ENCODE measurements at places on chromosomes 6 and 20.

GRCh38 chr20:57787990-57788781 lies 78.4 kb upstream of the PMEPA1 start:
- no peak for DNase-seq

GRCh38 chr6:27757307-27757706 lies 154.9 kb downstream of the OR2B2 start:
- DNase-seq: no peak

GRCh38 chr20:3532089-3532615 lies 61.3 kb downstream of the ATRN start:
- DNase-seq: no peak

GRCh38 chr6:161613711-161614110 lies 339.9 kb upstream of the AGPAT4 start:
- no peak for DNase-seq

GRCh38 chr20:2921506-2921905 lies 48.2 kb downstream of the PTPRA start:
- DNase-seq: no peak

DNA sequence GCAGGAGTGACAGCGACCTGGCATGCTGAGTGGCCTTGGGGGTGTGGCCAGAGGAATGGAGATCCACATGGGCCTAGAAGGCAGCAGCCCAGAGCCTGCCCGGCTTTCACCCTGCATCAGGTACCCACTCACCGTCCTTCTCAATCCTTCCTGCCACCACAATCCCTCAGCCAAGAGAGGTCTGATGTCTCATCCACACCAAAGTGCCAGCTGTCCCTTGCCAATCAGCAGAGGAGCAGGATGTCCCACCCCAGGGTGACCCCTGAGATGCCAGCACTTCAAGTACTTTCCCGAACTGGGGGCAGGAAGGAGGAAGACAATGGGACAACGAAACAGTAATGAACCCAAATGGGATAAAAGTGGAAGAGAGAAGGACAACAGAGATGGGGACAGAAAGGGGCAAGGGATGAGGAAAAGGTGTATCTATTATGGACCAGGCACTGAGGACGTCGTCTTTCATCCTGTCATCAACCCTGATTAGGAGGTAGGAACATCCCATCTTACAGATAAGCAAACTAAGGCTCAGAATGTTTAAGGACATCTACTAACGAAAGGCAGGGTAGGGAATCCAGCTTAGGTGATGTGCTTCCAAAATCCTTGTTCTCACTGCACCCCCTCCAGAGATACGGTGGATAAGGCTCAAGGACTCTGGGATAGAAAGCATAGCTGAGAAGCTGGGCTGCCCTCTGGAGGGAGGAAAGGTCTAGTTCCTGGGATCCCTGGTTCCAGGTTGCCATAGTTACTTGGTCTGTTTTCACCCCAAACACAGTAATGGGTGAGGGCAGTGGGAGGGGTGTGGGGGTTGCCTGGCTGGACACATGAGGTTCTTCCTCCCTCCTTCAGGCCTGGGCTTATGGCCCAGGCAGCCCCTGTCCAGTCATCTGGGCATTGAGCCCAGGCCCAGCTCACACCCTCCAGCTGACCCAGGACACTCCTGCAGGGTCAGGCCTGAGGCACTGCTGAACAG lies 4.5 kb upstream of the TNXB start:
- DNase-seq: peak; percentile 90

DNA sequence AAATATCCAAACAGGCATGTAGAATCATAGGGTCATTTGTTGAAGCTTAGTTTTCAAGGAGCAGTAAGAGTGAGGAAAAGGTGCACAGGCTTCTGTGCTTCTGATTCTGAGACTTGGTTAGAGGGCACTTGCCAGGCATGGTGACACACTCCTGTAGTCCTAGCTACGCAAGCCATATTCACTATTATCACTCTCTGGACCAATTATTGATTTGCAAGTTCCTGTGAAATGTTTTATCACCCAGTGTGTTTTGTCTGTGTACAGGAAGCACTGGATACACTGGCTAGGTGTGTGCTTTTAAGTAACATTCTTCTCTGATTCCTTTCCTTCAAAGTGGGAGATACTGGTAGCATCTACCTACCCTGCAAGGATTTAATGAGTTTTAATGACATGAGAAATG lies 76.3 kb downstream of the JARID2 start:
- no peak for DNase-seq

DNA sequence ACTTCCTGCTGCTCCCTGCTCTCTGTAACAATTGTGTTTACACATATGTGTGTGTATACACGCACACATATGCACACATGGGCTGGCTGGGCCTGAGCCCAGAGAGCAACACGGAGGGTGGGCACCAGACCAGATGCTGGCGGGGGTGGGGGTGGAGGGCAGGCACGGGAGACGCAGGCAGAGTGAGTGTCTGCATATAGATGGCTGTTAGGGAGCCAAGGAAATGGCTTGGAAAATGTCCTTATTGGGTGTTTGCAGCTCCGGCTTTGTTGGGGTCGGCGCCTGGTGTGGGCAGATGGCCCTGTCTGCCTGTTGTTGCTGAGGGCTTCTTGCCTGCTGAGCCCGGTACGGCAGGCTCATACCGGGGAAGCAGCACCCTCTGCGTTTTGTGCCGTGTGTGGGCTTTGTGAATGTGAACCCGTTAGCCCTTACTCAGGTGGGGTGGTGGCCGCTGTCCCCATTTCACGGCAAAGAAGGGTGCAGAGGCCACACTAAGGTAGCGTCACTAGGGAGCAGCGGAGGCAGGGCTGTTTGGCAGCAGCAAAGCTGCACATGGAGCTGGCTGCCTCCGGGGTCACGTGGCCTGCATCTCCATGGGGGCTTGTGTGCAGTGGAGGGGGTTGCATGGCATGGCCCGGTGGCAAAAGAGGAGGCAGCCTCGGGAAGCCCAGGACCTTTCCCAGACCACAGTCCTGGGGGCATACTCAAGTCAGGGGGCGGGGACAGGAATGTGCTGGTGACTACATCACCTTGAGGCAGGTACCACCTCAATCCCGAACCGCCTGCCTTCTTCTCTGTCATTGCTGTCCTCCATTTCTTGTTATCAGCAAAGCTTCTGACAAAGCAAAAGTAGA lies 47.4 kb upstream of the SRF start:
- DNase-seq: no peak

All from AG08396 (cell line).